Occipital lobe (tissue), 3 donors: ENCODE measurements at places on chromosomes 1 and 21. TPM values are rescaled to one million over a fixed set of nuclear protein-coding genes. Genes with fewer than 3 reads are reported as not detected.

Gene NPHS2
- total RNA-seq, result not detected

Gene KRTAP7-1
- total RNA-seq, result not detected

Gene CD1E
- total RNA-seq, result not detected

Gene NOS1AP
- total RNA-seq, result 4.1 TPM

GRCh38 chr1:104648269-104648691 lies 898.6 kb downstream of the AMY1C start:
- DNase-seq, result no peak

DNA sequence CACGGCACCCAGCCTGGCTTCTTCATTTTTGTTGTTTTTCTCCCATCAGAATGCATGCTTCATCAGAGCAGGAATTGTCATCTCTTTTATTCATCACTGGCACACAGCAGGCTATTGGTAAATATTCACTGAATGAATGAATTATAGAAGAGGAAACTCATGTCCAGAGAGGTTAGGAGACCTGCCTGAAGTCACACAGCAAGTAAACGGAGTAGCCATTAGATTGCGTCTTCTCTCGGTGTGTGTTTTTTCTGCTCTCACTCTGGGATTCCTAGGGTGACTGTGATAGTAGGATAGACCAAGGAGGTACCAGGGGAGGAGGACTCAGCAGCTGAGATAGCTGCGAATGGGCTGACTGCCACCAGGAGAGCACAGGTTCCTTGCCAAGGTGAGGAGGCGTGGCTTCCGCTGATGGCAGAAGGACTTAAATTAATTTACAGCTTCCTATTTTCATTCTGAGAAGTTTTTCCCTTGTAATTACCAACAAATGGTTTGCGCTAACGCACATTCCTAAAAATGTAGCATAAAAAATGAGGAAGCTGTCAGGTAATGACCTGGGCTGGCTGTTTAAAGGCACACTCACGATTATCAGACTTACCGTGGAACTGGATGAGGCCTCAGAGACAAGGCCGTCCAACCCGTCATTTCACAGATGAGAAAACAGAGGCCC lies 4.5 kb upstream of the NCMAP start:
- no peak for DNase-seq

DNA sequence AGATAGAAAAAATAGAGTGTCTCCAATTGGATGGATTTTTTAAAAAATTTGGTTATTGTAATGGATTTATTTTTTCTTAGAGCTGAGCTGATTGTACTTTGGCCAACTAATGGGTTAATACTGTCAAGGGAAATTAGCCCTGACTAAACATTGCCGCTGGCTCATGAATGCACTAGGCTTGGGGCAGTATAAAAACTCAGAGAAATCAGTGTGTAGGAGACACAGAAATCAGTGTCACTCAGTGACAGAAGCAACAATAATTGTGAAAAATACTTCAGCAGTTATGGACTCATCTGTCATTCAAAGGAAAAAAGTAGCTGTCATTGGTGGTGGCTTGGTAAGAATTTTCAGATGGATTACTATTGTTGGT lies at the start of gene KMO:
TSS of gene KMO (plus strand) at position 217 of the 370 bp plus-strand sequence. CDS start at position 284, 67 bp downstream.
- no peak for DNase-seq

DNA sequence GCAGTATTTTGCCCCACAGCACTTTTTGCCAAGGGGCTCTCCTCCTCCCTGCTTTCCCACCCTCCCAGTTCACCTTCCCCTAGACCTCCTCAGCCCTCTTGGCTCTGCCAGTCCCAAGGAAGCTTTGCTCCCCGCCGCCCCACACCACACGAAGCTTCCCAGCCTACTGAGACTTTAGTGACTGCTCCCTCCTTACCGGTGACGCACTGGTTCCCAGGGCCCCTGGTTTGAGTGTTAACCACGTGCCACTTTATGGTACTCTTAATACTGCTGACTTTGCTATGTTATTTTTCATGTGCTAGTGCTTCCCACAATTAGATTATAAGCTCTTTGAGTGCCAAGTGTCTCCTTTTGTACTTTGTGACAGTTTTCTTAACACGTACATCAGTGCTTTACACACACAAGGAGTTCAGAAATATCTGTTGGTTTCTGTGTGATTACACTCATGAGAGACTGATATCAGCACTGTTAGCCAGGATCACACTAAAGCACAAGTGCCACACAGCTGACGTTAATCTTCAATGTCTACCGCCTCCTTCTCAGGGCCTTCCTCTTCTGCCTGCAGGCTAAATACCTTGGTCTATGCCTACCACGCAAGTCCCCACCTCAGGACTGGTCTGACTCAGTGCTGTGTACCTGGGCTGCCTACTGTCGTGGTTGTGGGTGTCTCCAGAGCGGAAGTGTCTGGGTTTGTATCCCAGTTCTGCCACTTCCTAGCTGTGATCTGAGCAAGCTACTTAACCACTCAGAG lies 61.0 kb downstream of the DNTTIP2 start:
- no peak for DNase-seq

- DNase-seq, result no peak
Measured at GRCh38 chr21:14095056-14095455, 115.7 kb downstream of the LIPI start.

DNA sequence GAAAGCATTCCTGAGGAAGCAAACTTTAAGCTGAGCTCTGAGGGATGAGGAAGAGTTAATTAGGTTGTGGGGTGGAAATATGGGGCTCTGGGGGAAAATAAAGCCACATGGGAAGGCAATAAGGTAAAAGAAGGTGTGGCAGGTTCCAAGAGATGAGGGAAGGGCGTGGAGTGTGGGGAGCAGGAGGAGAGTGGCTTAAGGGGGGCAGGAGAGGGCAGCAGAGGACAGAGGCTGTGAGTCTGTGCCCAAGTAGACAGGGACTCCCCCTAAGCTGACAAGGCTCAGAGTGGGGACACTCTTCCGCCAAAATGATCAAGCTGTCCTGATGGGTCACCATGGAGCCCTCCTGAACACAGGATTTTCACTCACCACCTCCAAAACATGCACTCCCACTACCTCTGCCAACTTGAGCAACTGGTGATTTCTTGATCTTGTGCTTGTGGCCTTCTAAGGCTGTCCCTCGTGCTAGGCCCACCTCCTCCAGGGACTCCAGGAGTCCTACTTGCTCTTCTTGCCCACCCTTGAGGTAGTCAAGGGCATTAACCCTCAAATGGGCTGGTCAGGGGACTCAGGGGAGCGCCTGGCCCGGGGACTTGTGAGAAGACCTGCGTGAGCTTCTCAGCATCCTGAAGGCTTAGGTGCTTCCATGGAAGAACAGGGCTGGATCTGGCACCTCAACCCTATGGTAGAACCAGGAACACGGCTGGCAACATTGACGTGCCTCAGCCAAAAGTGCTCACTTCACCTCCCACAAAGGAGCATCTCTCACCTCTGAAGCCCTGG lies 23.4 kb downstream of the DMAP1 start:
- DNase-seq, result no peak

GRCh38 chr1:246629030-246629429 lies 62.8 kb downstream of the CNST start:
- no peak for DNase-seq

GRCh38 chr1:235358899-235359298 lies 8.3 kb upstream of the TBCE start:
- DNase-seq, result no peak
